ENCODE measurements at places on chromosomes 2 and 18.

DNA sequence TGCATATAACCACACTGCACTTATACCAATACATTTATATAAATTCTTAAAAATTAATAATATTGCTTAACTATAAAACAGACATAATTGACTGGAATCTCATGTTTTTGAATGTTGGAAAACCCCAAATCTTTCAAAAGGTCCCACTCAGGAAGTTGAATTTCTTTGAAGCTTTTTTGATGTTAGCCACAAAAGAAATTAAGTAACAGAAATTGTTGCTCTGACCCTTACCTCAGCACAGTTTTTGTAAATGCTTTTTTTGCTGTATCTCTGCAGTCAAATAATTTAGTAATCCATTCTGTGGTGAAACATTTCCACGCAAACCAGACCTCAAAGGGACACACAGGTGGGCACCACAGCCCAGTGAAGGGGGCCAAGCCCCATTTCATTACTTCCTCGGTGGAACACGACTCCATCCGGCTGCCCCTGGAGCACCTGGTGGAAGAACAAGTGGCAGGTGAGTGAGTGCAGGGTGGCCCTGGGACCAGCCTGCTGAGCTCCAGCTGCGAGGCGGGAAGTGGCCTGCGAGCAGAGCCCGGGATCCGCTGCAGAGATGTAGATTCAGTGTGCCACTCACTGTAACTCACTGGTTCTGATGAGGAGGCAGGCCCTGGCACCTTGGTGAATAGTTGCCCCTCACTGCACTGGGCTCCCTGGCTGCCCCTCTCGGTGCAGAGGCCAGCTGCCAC is 8.4 kb downstream of the SCLY start:
- no peak for DNase-seq

DNA sequence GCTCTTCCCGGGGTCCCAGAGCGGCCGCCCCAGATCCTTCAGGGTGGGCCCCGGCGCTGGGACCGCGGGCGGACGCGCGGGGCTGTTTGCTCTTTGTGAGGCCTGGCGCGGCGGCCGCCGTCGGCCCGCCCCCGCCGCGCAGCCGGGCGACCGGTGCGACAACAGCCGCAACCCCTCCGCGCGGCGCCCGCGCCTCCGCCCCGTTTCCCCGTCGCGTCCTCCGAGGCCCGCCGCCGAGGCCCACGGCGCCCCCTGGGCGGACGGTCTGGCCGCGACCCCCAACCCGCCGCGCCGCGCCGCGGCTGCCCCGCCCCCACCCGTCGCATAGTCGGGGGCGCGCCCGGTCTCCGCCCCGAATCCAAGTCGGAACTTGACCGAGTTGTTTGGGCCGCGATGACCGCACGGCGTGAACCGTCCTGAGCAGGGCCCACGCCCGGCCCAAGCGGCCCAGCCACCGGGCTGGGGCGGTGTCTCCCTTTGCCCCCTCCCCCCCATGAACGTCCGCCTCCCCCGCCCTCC is 448 bp downstream of the YPEL5 start:
- DNase-seq: peak; percentile 19

GRCh38 chr18:22521026-22521707 is 103.5 kb upstream of the CTAGE1 start:
- no peak for DNase-seq

GRCh38 chr2:51990684-51991083 is 958.8 kb upstream of the NRXN1 start:
- DNase-seq: no peak

DNA sequence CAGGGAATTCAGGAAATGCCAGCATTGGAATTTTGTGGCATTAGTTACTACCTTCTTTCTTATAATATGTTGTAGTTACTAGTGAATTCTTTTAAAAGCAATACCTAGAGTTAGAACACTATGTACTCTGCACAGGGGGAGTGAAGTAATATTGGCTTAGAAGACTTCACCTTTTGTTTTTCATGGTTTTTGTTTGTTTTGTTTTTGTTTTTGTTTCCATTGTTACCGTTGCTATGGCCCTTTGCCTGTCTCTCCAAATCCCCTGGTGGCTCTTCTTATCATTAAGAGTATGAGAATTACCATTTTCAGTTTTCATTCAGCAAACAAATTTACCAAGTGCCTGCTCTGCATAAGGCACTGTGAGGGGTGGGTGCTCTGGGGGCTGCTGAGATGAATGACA is 160.1 kb downstream of the HAUS1 start:
- DNase-seq: no peak

DNA sequence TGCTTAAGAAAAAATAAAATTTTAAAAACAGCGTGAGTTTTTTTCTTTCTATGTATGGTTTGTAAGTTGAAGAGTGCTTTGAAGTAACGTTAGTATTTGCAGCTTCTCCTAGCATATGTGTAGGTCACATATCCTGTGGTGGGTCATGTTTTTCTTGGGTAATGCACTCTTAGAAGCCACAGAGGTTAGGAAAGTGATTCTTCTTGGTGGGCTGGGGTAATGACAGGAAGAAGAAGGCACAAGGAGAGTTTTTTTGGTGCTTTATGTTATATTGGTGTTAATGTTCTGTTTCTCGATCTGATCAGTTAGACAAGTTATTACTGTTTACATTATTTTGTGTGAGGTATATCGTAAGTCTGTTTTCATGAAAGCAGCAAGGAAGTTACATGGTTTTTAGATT is 109.0 kb downstream of the ICA1L start:
- DNase-seq: no peak

GRCh38 chr2:232979871-232980461 is 33.1 kb downstream of the NGEF start:
- DNase-seq: no peak

DNA sequence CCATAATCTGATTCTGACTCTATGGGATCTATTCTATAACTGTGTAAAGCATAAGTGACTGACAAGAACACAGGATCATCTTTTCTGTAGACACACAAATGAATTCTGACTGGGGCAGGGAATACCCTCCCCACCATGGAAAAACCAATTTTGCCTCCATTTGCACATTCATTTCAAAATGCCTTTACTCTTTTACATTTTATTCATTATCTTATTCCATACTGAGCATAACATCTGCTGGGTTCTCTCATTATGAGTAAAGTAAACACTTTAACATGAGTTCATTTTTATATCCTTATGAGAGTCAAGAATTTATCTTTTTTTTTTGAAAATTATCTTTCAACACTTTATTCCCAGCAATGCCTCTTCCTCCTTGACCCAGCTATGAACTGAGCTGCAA is 163.5 kb downstream of the RNF152 start:
- DNase-seq: no peak

DNA sequence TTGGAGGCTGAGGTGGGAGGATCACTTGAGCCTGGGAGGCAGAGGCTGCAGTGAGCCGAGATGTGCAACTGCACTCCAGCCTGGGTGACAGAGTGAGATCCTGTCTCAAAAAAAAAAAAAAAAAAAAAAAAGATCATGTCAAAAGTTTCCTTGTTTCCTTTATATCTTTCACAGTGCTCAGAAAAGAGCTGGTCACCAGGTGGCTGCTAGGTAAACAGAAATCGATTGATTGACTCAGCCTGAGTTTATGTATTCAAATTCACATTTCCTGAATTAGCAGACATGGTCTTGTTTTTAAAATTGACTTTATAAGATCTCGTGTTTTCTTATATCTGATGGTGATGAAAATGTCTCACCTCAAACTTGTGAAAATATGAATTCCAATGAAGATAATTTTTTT is 261.8 kb upstream of the FANCL start:
- no peak for DNase-seq

GRCh38 chr18:77035380-77036187 is 97.0 kb downstream of the MBP start:
- no peak for DNase-seq

DNA sequence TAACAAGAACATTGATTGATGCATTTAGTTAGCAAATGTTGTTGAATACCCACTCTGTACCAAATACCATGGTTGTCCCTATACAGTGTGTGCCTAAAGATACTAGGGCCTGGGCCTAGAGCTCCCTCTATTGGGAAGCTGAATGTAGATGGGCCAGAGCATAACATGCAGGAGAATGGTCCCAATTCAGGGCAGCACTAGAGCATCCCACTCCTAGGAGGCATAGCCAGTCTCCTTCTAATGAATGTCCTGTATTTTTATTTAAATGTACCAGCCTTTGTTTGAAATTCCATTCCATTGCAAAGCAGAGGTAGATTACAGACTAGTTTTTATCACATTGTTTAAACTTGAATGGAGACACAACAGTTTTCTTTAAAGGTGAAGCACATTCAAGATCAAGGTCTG is 90.6 kb downstream of the FEZ2 start:
- DNase-seq: peak; percentile 8

- DNase-seq: no peak
Measured at GRCh38 chr18:55265984-55266383, 306.7 kb upstream of the CCDC68 start.

- no peak for DNase-seq
Measured at GRCh38 chr2:96642564-96643360, at the start of gene FER1L5. Gene FER1L5 (plus strand): TSS chr2:96642764. CDS start chr2:96642837, 73 bp downstream.

- DNase-seq: no peak
Measured at GRCh38 chr18:65592435-65592834, 158.4 kb upstream of the CDH7 start.

DNA sequence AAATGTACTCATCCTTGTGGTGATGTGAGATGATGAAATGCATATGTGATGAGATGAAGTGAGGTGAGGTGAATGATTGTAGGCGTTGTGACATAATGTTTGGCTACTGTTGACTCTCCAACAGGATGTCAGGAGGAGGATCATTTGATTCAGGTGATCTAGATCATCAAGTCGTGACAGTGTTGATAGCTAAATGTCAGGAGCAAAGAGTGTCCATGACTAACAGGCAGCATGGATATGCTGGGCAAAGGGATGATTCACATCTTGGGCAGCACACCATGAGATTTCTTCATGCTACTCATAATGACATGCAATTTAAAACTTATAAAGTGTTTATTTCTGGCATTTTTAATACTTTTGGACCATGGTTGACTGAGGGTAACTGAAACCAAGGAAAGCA is 40.2 kb upstream of the UBXN4 start:
- DNase-seq: no peak

GRCh38 chr2:65536596-65536995 is 104.2 kb upstream of the SPRED2 start:
- DNase-seq: no peak

GRCh38 chr18:67864677-67865340 is 348.3 kb upstream of the DSEL start:
- no peak for DNase-seq

DNA sequence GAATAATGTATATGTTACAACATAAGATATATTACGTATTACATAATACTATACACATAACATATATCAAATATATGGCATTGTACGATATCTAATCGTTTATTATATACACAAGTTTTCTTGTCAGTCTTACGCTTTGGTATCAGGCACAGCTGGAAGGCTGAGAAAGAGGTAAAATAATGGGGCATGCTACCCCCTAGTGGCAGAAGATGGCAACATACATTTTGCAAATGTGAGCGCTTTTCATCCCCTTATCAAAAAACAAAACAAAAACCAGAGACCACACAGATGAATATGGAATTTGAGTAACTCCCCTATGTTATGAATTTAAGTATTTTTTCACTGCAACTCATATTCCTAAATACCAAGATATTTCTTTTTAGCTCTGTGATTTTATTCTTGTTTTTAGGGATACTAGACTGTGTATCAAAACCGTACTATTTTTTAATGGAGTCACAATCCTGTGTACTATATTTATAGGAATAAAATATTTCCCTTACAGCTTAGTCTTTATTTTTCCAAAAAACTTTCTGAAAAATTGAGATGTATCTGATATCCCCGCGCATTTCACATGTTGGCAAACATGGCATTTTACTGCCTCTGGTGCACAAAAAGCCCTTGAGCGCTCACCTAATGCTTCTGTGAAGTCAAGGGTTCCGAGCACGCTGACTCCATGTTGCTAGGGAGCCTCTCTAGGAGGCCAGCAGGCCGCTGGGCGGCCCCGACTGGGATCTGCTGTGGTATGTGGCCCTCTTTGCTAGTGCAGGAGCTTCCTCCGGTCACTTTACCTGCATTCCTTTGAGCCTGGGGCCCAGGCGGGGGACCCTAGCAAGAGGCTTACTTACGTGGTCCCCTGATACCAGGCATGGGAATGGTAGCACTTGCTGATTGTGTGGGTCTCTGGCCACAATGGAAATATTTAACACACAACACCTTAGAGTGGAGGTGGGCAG is 62.5 kb downstream of the SLC4A3 start:
- no peak for DNase-seq
